ENCODE measurements at places on chromosomes 12 and 14.

GRCh38 chr12:127595506-127595905 is 671.5 kb upstream of the TMEM132C start:
- DNase-seq, result no peak

GRCh38 chr14:95522116-95522515 is 5.7 kb upstream of the SYNE3 start:
- no peak for DNase-seq

DNA sequence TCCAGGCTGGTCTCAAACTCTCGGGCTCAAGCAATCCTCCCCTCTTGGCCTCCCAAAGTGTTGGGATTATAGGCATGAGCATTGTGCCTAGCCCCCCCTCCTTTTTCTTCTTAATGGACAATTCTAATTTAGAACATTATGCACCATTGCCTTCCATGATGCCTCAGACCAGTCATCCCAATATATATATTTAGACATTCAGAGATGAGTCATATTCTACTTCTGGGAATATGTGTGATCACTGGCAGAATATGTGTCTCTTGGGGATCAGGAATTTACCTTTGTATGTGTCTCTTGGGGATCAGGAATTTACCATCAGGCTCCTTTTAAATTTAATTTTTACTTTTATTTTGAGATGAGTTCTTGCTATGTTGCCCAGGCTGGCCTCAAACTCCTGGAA is 7.5 kb upstream of the CCDC177 start:
- no peak for DNase-seq

DNA sequence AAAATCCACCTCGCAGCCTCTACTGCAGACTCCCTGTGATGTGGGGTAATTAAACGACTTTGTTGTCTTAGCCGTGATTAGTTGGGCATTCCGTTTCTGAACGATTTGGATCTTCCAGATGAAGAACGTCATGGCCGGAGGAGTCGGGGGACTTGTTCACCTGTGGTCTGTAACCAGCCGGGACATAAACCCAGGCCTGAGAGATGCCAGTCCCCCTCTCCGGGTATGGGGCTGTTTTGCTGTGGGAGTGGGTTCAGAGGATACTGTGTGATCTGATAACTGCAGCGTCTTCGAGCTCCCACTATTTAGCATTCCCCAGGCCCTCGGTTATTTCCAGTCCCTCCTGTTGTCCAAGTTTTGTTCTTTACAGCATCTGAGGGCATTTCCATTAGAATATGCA is 96.1 kb downstream of the PIWIL1 start:
- DNase-seq, result no peak

DNA sequence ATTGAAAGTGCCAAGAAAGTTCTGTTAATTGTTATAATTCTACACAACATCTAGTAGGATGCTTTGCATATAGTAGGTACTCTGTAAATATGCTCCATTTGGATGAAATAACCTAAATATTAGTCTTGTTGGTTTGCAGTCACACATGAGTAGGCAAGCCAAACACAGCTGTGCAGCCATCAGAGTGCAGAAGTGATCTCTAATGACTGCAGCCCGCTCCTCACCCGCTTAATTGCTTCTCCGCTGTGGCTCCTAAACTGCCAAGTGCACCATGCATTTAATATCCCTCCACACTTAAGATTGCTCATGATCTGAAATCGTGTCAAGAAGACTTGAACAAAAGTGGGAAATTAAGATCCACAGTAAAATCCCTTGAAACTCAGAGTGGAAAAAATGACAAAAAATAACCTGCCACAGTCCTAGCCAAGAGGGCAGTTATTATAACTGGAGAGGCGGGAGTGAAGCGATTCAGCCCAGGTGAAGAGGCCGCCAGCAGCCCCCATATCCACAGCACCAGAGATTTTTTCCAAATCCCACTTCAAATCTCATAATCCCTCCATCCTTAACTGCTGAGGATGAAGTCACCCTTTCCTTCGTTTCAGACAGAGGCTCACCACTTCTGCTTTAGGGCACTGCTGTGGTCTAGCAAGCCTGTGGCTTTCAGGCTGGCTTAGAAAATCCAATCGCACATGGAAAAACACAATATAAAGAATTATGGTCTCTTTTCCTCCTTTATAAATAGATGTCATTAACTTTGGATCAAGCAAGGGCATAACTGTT is 69.5 kb downstream of the TMEM30B start:
- no peak for DNase-seq

- DNase-seq, result no peak
Observed at GRCh38 chr12:27244689-27245488, 803 bp downstream of the STK38L start.

DNA sequence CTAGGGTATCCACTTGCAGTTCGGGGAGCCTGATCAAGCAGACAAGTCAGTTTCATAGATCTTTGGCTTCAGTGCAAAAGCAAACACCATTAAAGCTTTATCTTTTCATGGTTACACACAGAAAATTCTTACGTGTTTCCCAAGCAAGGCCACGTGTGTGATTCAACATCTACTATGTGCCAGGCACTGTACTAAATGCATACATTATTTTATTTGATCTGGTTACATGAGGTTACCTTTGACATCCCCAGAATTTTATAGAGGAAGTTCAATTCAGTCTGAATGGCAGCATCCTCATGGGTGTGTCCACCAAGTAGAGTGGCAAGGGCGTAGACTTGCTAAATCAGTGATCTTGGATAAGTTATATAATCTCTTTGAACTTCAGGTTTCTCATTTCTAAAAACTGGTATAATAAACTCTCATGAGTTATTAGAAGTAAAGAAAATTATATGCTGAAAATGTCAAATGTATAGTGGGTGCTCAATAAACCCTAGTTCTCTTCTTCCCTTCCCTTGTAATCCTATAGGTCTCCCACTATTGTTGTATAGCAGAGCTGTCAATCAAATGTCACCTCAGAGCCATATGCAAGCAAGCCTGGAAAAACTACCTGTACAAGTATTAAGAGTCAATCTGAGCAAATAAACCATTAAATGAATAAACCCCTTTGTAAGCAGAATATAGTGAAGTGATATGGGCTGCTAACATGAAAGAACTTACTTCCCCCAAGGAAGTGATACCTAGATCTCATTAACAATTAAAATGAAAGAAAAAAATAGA is 50.3 kb upstream of the TMX1 start:
- DNase-seq, result no peak

GRCh38 chr14:70020352-70021170 is 141.3 kb downstream of the SMOC1 start:
- DNase-seq, result no peak

GRCh38 chr12:93777254-93777653 is 100.1 kb downstream of the CRADD start:
- DNase-seq, result no peak

DNA sequence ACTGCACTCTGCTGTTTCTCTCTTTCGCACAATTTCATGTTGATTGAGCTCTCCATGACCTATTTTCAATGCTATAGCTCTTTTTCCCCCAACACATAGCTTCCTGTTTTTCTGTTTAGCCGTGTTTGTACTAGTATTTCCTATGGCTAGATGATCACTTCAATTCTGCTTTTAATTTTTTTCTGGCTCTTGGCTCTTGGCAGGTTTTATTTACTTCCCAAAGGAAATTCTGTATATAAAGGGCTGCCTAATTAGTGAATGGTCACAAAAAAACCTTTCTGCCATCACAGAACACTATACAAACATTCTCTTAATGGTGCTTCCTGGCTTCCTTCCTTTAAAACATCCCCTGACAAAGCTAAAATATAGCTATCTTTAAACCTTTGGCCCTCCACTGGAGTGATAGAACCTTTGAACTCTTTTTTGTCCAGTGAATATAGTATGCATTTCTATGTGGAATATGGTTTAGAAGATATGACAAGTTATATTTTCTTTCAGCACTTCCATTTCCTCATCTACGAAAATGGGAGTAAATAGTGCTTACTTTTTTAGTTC is 88.2 kb downstream of the RASSF9 start:
- DNase-seq, result no peak

GRCh38 chr12:85804663-85805062 is 31.5 kb downstream of the RASSF9 start:
- no peak for DNase-seq

- DNase-seq, result no peak
Observed at GRCh38 chr12:113867258-113867657, 98.9 kb downstream of the RBM19 start.

DNA sequence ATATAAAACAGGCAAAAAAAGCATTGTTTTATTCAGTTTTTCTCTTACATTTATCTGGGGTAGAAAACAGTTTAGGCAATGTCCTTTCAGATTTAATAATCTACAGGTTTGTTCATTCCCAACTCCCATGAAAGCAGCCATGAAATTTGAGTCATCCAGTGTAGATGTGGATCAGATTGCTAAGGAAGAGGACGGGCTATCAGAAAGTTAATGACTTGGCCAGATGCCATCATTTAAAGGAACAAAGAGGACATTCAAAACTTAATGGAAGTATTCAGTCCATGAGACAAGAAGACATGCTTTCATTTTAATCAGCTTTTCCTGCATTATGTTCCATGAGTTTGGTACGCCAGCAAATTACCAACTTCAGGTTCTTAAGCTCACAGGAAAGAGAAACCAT is 31.1 kb upstream of the POC1B start:
- no peak for DNase-seq

DNA sequence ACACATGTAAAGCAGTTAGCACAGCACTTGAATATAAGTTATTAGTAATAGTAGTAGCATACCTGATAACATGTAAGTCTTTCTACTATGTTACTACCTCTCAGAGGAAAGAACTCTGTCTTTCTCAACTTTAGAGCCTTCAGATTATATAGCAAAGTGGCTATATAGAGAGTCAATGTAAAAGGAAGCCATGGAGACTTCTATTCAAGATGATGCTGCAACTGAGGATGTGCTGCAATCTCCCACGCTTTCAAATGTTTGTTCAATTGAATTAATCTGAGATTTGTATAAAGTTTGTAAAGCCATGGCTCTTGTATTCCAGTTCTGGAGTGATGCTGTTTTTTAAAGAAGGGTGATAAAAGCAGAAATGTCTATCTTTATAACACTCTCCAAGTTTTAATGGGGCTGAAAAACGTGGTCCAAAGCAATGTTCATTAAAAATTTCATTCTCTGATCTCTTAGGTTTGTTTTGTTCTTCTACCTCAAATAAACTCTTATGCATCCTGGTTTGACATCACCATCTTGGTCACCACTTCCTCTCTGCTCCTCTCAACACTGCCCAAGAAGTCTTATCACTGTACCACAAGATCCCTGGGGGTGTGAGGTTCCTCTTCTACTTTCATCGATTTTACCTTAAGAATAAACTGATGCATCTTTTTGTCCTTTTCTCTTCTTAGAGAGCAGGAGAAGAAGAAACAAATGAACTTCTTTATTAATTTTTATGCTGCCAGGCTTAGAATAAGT is 40.6 kb downstream of the C12orf42 start:
- no peak for DNase-seq

- no peak for DNase-seq
Observed at GRCh38 chr12:87430444-87430843, 598.8 kb downstream of the C12orf50 start.

- no peak for DNase-seq
Observed at GRCh38 chr14:75823334-75823733, 158.5 kb downstream of the TGFB3 start.

GRCh38 chr12:121676190-121676589 is 6.7 kb upstream of the MORN3 start:
- DNase-seq, result no peak

GRCh38 chr12:11981121-11981733 is 89.5 kb upstream of the BCL2L14 start:
- peak; percentile 60 for DNase-seq

- no peak for DNase-seq
Observed at GRCh38 chr14:71764701-71765382, 167.4 kb upstream of the RGS6 start.

DNA sequence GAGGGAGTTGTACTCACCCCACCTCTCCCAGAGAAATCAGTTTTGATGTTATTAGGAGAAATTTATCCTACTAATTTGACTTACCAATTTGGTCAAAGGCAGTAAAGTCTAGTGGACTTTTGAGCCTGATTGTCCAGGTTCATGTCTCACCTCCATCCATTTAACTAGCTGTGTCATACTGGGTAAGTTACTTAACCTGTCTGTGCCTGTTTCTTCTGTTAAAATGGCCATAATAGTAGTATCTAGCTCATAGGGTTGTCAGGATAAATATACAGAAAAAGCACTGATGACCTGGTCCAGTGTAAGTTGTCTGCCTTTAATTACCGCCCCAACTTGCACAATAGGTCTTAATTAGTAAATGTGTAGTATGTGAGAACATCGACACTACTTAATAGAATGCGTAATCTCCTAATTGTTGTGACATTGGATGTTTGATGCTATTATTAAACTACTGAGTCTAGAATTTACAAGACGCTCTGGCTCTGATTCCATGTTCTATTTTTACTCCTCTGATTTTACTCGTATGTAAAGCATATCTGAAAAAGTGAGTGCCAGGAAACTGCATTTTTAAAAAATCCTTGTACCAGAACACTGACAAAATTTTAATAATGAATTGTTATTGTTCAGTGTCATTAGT is 1.5 kb downstream of the RAB21 start:
- no peak for DNase-seq

GRCh38 chr14:75109877-75110276 is 17.0 kb downstream of the NEK9 start:
- DNase-seq, result no peak

DNA sequence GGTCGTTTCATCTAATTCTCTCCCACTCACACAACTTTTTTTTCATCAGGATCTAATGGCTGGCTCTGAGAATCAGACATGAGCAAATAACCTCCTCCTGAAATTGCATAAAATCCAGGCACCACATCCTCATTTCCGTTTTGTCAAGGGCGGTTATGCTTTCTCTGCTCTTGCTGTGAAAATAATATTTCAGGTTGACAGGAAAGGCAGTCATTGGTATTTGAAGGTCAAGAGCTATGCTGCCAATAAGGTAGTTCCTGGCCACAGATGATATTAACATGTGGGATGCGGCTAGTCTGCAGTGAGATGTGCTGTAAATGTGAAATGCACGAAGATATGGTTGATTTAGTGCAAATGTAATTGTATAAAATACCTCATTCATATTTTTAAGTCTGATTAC is 870.2 kb upstream of the TMEM132C start:
- no peak for DNase-seq

DNA sequence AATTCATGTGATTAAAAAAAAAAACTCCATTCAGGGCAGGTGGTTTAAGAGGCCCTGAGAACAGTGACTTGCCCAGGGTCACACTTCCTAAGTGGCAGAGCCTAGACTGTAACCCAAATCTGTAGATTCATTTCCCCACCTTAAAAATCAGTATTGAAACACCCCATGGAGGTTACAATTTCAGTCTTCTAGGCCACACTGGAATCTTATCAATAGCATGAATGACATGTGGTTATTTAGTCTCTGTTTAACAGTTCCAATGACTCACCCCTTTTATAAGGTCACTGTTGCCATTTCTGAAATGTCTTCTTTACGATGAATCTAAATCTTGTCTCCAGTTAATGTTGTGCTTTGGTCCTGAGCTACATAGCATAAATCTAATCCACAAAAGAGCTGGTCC is 262.3 kb upstream of the GRIP1 start:
- DNase-seq, result peak; percentile 23

All from activated CD4-positive, alpha-beta T cell treated with anti-CD3 and anti-CD28 coated beads, Interleukin-2, amount 50 U/mL, for 48 hours (primary cell).